ENCODE measurements at places on chromosomes 4 and X.

GRCh38 chr4:165096776-165097175, 15.9 kb downstream of the TMEM192 start:
- DNase-seq, result no peak

- no peak for DNase-seq
Observed at GRCh38 chr4:36142504-36142903, 101.8 kb downstream of the ARAP2 start.

- DNase-seq, result no peak
Observed at GRCh38 chr4:23822181-23822580, 67.7 kb downstream of the PPARGC1A start.

GRCh38 chr4:40305328-40306170, 29.6 kb upstream of the CHRNA9 start:
- peak; percentile 59 for DNase-seq
